ENCODE measurements at places on chromosomes 12 and 14.

DNA sequence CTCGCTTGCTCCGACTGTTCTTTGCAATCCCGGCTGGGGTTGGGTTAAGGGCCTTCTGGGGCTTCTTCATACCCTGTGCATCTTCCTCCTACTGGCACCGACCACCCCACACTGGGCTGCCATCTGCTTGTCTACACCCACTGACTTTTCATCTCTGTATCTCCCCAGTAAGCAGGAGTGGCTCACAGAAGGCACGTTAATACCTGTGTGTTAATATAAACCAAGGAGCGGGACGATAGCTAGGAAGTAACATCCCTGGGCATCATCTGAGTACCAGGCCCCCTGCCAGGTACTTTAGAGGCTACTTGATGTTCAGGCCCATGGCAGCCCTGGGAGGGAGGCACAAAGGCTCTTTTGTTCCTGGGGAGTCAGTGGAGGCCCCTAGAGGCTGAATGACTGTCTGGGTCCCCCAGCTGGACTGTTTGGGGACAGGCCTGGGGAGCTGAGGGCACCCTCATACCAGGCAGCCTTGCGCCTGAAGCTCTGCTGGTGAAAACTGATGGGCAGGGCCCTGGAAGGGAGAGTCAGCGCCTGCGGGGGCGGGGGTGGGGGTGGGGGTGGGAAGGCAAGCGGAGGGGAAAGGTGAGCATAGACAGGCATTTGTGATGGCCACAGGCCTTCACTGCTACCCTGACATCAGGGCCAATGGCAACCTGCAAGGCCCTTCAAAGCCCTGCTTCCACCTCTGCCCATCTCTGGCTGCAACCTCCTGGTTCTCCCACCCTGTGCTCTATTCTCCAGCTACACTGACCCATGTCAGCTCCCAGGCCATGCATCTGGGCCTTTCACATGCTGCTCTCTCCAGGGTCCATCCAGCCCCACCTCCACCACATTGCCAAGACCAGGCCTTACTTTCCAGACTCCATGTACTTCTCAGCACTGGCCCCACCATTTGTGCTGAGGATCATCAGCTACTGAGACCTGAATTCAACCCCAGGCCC, 34.2 kb upstream of the DEGS2 start:
- peak overlapping the region; percentile 65 for H3K4me3 ChIP-seq
- no peak for DNase-seq
- H3K36me3 ChIP-seq = peaks cover under 1% of the 10 kb centered on the region
- H3K27ac ChIP-seq = peak overlapping the region; percentile 88
- H3K4me1 ChIP-seq = peaks cover 12% of the 10 kb centered on the region
- H3K27me3 ChIP-seq = no peaks in the 10 kb centered on the region

DNA sequence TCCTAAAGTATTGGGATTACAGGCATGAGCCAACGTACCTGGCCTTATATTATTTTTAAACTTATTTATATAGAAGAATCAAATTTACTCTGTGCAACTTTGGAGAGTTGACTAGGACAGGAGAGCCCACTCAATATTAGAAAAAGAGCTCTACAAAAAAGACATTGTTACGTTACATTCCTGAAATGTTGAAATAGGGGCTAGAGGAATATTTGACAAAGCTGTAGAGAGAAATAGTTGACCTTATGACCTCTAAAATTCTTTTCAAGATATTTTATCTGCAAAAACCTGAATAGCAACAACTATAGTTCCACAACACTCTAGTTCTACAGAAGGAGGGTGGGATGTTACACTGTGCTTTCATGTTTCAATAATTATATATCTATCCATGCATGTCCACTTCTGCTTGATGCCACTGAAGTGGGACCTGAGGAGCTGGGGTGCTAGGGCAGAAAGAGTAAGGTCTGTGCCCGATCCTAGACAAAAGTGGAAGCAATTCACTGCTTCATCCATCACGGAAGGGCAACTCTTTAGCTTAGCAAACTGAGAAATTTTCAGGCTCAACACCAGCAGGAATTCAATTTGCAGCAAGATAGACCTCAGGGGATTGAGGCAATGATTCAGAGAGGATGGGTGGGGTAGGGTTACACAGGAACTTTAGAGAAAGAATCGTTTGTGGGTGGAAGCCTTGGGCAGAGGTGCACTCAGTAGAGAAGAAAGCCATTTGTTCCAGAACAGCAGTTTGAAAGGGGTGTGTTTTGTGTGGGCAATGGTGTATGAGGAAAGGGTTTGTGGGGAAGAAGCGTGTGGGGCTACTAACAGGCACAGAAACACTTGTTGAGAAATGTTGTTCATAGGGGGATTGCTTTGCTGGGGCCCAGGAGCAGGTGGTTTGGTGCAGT, 16.0 kb upstream of the RNASE10 start:
- peaks cover 8% of the 10 kb centered on the region for H3K4me1 ChIP-seq
- peak overlapping the region; percentile 49 for H3K27ac ChIP-seq
- no peak overlapping the region for H3K4me3 ChIP-seq
- no peaks in the 10 kb centered on the region for H3K36me3 ChIP-seq

DNA sequence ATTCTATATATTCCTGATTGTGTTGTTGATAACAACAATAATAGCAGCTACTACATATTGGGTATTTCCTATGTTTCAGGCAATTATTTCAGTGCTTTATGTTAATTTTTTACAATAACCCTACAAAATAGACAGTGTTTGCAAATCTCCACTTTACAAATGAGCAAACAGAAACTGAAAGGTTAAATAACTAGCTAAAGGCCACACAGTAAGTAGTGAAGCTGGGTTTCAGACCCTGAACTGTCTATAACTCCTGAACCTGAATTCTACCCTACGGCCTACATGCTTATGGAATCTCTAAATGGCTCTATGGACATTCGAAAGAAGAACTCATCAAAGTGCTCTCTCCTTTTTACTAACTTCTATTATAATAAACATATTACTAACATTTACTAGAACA, 19.7 kb upstream of the NUDT4 start:
- no peak for DNase-seq
- no peak overlapping the region for H3K27ac ChIP-seq
- H3K36me3 ChIP-seq = no peaks in the 10 kb centered on the region
- no peaks in the 10 kb centered on the region for H3K27me3 ChIP-seq

DNA sequence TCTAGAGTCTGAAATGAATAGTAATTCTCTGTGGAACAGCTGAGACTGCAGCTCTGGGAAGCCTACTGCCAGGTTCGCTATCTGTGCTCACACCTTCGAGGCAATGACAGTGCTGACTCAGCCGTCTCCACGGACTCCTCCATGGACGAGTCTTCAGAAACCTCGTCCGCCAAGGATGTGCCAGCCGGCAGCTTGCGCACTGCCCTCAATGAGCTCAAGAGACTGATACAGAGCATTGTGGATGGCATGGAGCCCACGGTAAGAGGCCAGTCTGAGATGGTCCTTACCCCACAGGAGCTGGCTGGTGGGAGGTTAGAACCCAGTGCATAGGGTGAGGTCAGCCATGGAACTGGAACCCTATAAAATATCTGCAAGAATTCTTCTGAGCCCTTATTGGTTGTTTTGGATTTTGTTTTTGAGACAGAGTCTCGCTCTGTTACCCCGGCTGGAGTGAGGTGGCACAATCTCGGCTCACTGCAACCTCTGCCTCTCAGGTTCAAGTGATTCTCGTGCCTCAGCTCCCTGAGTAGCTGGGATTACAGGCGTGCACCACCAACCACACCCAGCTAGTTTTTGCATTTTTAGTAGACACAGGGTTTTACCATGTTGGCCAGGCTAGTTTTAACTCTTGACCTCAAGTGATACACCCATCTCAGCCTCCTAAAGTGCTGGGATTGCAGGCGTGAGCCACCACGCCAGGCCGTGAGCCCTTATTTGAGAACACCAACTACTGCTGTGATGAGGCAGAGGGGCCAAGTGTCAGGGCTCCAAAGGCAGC, 43.9 kb downstream of the RAB35 start:
- H3K27ac ChIP-seq = no peak overlapping the region
- H3K27me3 ChIP-seq = no peaks in the 10 kb centered on the region
- peaks cover 5% of the 10 kb centered on the region for H3K36me3 ChIP-seq
- H3K4me3 ChIP-seq = no peak overlapping the region

GRCh38 chr14:89921346-89921745, 33.2 kb downstream of the EFCAB11 start:
- H3K27ac ChIP-seq = no peak overlapping the region
- H3K36me3 ChIP-seq = no peaks in the 10 kb centered on the region
- H3K27me3 ChIP-seq = no peaks in the 10 kb centered on the region
- H3K4me1 ChIP-seq = peaks cover 15% of the 10 kb centered on the region
- H3K4me3 ChIP-seq = no peak overlapping the region

DNA sequence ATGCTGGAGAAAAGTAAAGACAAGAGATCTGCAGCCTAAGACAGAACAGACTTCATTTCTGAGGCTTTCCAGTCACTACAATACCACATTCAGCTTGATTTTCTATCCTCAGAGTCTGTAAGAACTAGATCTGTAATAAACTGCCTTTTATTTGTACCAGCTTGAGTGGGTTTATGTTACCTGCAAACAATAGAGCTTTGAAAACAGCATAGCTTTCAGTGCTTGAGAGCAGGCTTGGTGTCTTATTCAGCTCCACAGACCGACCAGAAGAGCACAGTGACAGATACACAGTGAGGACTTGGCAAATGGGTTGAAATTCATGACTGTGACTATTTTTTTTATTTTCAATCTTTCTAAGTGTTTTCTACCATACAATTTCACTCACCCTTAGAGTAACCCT, 207.8 kb upstream of the OTX2 start:
- no peak overlapping the region for H3K4me3 ChIP-seq
- H3K4me1 ChIP-seq = no peaks in the 10 kb centered on the region
- no peak overlapping the region for H3K27ac ChIP-seq
- no peaks in the 10 kb centered on the region for H3K27me3 ChIP-seq
- DNase-seq = no peak

- no peak overlapping the region for H3K27ac ChIP-seq
- no peaks in the 10 kb centered on the region for H3K4me1 ChIP-seq
- H3K4me3 ChIP-seq = no peak overlapping the region
- DNase-seq = no peak
These were observed 214.1 kb downstream of the RPAP3 start for GRCh38 chr12:47491516-47492305.

- H3K27me3 ChIP-seq = peaks cover 2% of the 10 kb centered on the region
- H3K4me3 ChIP-seq = no peak overlapping the region
- H3K4me1 ChIP-seq = peaks cover 31% of the 10 kb centered on the region
- no peak for DNase-seq
- H3K36me3 ChIP-seq = no peaks in the 10 kb centered on the region
These were observed 45.5 kb downstream of the PRIMA1 start for GRCh38 chr14:93742761-93743160.

DNA sequence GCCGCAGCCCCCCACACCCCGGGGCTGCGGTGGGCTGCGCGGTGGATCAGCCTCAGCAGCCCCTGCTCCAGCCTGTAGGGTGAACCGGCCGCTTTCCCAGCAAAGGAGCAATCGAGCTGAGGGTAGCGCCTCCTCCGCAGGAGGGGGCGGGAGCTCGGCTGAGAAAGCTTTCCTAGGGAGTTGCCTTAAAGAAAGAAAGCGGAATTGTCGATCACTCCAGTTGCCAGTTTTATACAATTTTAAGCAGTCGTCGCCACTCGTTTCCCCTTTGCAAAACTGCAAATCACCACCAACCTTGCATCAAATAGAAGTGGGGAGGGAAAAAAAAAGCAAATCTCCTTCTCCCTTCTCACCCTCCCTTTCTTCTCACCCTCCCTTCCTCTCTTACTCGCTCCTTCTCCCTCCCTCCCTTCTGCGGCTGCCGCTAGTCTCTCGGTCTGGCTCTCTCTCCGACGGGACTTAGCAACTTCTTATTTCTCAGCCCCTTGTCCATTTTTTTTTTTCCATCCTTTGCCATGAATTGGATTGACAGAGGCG, at the start of gene PDE3A:
PDE3A (plus strand) TSS at position 424 of the 537 bp plus-strand sequence. CDS start 748 bp downstream, outside the sequence.
- H3K36me3 ChIP-seq = no peaks in the 10 kb centered on the region
- peak; percentile 53 for DNase-seq
- peaks cover 28% of the 10 kb centered on the region for H3K27me3 ChIP-seq

- H3K4me1 ChIP-seq = peaks cover 26% of the 10 kb centered on the region
- H3K36me3 ChIP-seq = no peaks in the 10 kb centered on the region
- no peak for DNase-seq
- H3K27ac ChIP-seq = peak overlapping the region; percentile 68
- H3K27me3 ChIP-seq = no peaks in the 10 kb centered on the region
- H3K4me3 ChIP-seq = no peak overlapping the region
These were observed 6.4 kb upstream of the TBPL2 start for GRCh38 chr14:55446833-55447232.

GRCh38 chr12:104702565-104703139, 245.9 kb downstream of the CHST11 start:
- no peak for DNase-seq
- no peak overlapping the region for H3K27ac ChIP-seq
- no peaks in the 10 kb centered on the region for H3K4me1 ChIP-seq
- peaks cover 7% of the 10 kb centered on the region for H3K27me3 ChIP-seq
- H3K4me3 ChIP-seq = no peak overlapping the region

DNA sequence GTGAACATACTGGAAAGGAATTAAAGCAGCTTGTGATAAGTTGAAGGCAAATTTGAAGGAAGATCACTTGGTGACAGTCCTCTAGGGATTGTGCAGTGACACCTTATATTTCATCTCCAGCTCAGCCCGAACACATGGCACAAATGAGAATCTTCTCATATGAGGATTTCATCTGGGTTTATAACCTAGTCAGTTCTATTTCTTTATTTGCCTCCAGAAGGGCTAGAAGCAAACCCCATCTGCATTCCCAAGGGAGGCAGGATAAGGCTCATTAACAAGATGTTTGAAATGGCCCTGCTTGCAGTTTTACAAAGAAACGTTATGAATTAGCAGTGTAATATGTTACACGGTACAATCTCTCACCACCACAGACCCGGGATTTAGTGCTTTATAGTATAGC, 90.7 kb upstream of the KRR1 start:
- DNase-seq = no peak
- no peaks in the 10 kb centered on the region for H3K36me3 ChIP-seq
- H3K4me3 ChIP-seq = no peak overlapping the region
- H3K27ac ChIP-seq = no peak overlapping the region
- peaks cover 3% of the 10 kb centered on the region for H3K4me1 ChIP-seq

DNA sequence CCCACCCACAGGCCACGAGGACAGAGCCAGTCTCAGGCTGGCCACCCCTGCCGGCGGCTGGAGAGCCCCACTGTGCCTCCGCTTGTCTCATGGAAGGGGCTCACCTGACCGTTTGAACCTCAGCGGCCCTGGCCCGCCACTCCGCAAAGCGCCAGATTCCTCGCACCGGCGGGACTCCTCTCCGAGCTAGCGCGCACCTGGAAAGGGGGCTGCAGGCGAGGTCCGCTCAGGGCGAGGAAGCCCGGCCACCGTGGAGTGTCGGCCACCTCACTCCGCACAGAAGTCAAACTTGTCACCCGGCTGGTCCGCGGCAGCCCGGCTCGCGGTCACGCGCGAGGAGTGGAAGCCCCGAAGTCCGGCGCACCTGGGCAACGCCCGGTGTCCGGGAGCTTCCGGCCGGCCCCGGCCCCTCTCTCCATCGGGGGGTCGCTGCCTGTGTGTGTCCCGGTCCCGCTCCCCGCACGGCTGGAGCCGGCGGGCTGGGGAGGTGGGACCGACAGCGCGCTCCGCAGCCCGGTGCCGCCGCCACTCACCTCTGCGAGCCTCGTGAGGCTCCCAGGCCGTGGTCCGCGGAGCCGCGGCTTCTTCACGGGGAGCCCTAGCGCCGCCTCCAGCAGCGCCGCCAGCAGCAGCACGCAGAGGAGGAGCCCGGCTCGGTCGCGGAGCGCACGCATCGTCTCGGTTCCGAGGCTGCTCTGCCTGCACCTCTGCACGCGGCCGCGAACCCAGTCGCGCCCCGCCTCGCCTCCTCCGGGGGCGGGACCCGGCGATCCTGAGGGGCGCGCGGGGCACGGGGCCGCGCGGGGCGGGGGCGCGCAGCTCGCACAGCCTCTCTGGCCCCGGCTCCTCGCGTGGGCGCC, at the start of gene ISM2:
ISM2 (minus strand) TSS at position 697 of the 860 bp plus-strand sequence; CDS start at position 674, 23 bp downstream.
- H3K4me1 ChIP-seq = peaks cover 4% of the 10 kb centered on the region
- no peak within 1 kb of the TSS for H3K27ac ChIP-seq
- H3K36me3 ChIP-seq = peaks cover 5% of the 10 kb centered on the region
- H3K27me3 ChIP-seq = peaks cover 43% of the 10 kb centered on the region

- H3K4me3 ChIP-seq = no peak overlapping the region
- peaks cover 56% of the 10 kb centered on the region for H3K27me3 ChIP-seq
- no peak overlapping the region for H3K27ac ChIP-seq
- no peak for DNase-seq
These were observed 15.0 kb upstream of the FOXG1 start for GRCh38 chr14:28751467-28752058.

All from mesothelial cell of epicardium (in vitro differentiated cells).